Muscle of back (tissue), 13 donors: ENCODE measurements at places on chromosomes 16 and 17.

DNA sequence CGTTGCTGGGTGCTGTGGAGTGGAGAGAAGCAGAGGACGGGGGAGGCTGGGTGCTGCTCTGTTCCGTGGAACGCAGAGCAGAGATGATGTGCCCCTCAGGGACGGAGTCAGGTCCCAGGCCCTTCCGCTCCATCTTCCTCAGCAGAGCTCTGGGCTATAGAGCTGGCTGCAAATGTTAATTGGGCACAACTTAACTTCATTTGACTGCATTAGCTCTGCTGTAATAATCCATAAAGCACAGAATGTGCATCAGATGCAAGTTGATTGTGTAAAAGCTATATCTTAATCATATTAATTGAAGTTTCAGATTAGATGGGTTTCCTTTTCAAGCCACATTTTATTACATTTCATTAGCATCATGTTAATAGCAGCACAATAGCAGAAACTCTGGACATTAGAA, 212.6 kb downstream of the ABCC12 start:
- no peak for DNase-seq

DNA sequence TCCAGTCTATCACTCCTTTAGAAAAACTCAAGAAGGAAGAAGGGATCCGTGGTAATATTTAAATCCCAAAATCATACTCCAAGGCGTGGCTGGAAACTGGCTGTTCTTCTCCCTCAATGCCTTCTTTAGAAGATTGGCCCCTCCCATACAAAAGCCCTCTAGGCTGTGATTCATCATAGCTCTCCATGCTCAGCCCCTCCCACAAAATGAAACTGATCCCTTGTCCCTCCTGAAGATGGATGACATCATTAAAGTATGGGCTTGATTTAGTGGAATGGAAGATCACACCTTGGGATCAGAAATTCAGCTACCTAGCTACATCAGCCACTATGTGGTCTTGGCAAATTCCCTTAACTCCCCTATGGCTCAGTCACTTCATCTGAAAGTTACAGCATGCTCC, 4.1 kb downstream of the GRIN2A start:
- DNase-seq = no peak

GRCh38 chr17:65467156-65467555, 94.3 kb downstream of the AXIN2 start:
- no peak for DNase-seq

GRCh38 chr17:869567-870525, 87.7 kb downstream of the MRM3 start:
- no peak for DNase-seq

GRCh38 chr17:63150994-63151464, 185.0 kb downstream of the TANC2 start:
- peak; percentile 84 for DNase-seq

DNA sequence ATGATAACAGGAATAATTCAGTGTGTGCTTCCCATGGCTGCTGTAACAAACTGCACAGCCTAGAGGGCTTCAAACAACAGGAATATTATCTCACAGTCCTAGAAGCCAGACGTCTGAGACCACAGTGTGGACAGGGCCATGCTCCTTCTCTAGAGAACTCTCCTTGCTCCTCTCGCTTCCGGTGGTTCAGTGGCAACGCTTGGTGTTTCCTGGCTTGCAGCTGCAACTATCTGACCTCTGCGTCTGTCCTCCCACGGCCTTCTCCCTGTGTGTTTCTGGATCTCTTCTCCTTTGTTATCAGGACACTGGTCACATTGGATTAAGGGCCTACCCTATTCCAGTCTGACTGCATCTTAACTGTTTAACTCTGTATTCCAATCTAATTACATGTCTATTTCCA, 414.3 kb downstream of the MAF start:
- peak; percentile 24 for DNase-seq

GRCh38 chr17:16934133-16934795, 37.7 kb downstream of the TNFRSF13B start:
- DNase-seq = no peak

GRCh38 chr17:61128661-61129115, 271.0 kb upstream of the TBX2 start:
- peak; percentile 71 for DNase-seq

DNA sequence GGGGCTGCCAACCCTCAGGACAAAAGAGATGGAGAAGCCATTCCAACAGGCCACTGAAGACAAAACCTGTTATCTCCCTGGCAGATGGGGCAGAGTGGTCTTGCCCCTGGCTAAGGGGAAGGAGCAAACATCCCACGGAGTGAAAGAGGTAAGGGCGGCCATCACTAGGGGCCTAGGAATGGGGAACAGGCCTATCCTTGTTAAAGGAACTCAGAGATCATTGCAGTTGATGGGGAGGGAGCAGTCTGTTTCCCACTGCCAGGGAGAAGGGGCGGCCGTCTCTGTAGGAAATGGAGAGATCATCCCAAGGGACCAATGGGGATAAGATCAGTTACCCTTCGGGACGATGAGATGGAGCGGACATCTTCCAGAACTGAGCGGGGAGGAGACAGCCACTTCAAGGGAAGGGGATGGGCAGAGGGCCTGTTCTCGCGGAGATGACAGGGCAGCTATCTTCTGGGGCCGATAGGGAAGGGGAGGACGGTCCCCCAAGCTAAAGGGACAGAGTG, 581 bp upstream of the TMEM208 start:
- DNase-seq = no peak

GRCh38 chr17:31722251-31723056, 136.6 kb downstream of the COPRS start:
- no peak for DNase-seq

GRCh38 chr16:87062569-87063442, 254.4 kb downstream of the C16orf95 start:
- peak; percentile 79 for DNase-seq

DNA sequence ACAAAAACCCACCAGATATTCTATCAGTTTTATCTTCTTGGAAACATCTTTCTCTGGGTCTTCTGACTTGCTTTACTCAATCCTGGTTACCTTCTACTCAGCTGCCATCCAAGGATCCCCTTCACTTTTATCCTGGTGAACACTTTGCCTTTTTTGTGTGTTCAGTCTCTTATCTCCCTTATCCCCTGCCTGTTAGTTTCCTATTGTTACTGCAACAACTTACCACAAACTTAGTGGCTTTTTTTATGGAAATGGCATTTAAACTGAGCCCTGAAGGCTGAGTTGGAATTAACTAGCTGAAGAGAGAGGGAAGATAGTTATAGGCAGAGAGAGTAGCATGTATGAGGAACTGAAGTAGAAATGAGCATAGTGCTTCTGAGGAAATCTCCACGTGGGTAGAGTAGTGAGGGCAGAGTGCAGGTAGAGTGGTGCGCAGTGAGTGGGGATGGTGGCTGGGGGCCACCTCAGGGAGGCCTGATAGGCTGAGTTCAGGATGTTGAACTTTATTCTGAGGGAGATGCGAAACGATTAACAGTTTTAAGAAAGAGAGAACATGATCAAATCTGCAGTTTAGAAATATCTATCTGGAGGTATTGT, 26.3 kb downstream of the TANGO6 start:
- DNase-seq = no peak

DNA sequence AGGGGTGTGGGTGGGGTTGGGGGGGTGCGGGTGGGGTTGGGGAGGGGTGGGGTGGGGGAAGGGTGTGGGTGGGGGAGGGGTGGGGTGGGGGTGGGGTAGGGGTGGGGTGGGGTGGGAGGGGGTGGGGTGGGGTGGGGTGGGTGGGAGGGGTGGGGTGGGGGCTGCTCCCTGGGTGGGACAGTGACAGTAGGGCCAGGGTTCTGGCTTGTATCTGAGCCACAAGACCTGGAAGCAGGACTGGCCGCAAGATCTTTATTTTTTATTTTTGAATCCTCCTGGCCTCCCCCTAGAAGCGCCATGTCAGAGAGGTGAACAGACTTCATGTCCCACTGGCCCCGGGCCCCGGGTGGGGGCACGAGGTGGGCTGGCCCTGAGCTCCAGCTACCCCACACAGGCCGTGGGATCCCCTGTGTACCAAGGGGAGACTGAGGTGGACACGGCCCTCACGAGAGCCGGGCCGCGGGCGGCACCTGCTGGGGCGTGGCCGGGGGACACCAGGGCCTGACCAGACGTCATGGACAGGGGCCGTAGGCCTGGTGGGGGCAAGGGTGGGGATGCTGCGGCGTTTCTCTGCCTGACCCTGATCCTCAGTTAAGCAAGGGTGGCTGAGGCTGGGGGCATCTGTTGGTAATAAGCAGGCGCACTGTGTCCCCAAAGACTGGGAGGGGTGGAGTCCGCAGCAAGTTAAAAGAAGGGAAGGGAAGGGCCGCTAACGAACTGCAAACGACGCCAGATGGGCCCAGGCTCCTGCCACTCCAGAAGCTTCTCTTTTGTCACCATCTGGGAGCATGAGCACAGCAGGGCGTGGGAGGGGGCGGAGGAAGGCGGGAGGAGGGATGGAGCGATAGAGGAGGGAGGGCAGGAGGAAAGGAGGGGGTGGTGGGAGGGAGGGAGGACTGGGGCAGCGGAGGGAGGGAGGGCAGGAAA, 22.3 kb upstream of the PABPN1L start:
- DNase-seq = no peak

DNA sequence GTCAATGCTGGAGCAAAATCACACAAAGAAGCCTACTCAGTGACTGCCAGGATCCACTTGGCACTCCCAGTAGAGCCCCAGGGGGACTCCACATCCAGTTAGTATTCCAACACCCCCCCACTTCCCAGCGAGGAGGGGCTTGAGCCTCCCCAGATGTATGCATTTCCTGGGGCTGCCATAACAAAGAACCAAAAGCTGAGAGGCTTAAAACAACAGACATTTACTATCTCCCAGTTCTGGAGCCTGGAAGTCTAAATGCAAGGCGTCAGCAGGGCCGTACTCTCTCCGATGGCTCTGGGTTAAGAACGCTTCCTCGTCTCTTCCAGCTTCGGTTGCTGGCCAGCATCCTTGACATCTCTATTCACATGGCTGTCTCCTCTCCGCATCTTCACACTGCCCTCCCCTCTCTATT, 23.0 kb upstream of the GNA13 start:
- no peak for DNase-seq

- peak; percentile 40 for DNase-seq
Observed at GRCh38 chr17:13728781-13729180, 127.1 kb upstream of the HS3ST3A1 start.

DNA sequence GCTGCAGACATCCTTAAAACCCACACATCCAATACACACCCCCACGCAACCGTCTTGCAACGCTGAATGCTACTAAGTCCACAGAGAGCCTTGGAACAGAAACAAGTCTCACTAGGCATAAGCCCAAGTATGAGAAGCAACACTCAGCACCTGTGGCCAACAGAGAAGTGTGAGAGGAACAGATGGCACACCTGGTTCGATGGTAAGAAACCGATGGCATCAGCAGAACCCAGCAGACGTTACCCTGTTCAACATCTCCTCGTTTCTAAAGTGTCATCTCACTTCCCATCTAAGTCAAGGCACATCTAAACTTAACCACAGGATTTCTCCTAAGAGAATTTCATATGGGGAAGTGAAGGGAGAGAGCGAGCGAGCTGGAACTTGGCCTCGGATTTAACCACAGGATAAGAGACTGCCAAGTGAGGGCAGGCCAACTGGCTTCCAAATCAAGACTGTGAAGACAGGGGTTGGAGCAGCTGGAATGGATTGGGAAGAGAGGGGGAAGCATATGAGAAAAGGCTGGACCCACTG, 41.0 kb downstream of the NXPH3 start:
- no peak for DNase-seq

DNA sequence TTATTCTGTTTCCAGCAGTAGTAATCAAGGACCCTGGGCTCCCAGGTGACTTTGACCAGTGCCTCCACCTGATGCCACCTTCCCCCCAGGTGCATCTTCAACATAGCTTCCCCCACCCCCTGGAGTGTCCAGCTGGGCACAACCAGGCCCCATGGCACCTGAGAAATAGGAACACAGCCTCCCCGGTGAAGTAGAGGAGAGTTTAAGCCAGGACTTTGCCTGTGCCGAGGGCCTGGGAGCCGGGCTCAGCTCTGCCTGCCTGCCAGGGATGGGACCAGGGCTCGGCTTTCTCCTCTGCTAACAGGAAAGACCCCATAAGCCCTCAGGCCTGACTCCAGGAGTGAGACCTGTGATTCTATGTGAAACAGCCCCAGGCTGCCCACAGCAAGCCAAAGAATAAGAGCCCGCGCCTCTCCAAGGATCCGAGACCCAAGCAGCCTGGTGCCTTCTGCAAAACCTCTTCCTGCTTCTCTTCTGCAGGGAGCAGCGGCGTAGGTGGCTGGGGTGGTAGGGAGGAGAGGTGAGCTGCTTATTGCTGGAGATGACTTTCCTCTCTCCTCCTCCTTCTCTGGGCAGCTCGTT, 16.4 kb upstream of the RBFOX3 start:
- DNase-seq = no peak

DNA sequence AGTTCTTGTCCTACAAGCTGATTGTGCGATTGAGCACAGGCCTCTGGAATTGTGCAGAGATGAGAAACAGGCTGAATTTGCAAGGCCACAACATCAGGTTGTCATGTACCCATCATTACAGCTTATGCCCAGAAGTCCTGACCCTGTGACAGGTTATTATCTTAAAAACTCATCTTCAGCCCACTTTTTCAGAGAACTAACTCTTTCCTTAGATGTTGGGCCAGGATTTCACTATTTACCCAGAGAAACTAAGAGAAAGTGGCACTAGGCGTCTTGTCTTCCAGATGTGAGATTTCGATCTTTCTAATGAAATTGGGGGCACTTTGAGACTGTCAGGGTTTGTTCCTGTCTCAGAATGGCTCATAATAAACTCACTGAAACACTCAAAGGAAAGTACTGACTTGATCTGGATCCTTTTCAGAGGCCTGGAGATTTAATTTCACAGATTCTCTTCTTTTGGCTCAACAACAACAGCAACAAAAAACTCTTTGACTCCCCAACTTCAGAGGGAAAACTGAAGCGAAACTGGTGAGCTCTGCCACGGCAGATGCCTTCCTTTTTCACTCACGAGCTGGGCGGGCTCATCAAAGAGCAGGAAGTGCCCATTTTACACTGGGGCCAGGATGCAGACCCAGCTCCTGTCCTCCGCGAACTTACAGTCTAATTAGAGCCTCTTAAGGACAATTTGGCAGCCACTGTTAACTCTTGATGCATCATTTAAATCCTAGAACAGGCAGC, 17.7 kb upstream of the SLC12A3 start:
- no peak for DNase-seq

DNA sequence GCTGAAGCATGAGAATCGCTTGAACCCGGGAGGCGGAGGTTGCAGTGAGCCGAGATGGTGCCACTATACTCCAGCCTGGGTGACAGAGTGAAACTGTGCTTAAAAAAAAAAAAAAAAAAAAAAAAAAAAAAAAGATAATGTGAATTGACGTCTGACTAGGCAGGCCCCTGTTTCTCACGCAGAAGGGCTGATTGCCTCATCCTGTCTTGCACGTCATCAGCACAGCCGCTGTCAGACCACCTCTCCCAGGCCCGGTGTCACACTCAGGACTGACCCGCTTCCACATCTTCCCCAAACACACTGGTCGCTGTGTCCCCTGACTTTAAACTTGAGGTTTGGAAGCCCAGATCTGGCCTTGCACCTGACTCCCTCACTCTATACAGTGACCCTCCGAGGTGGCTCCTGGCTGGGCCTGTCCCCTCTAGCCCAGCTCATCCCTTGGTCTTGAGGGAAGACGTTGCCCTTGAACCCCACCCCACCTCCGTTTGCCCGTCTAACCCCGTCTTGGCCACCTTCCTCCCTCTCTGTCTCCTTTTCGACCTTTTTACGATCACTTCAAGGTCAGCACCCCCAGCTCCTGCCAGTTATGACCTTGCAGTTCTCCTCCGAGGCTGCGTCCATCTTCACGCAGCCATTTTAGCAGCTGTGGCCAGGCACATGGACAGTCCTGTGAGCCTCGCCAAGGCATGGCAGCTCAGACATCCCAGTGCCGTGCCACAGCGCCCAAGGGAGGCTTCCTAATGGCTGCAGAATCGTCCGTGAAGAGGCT, 149.9 kb upstream of the PLCG2 start:
- DNase-seq = no peak

- no peak for DNase-seq
Observed at GRCh38 chr17:60135951-60136666, 13.7 kb upstream of the CA4 start.
